Activated T-helper 1 cell treated with anti-CD3 and anti-CD28 coated beads, Interleukin-2, amount 50 U/mL, for 16 hours (primary cell): ENCODE measurements at places on chromosomes 2 and 18.
A peak's percentile ranks its signal among the peaks of the same experiment; 100 is the strongest.

- DNase-seq: no peak
Observed at GRCh38 chr2:85660725-85661124, 7.3 kb downstream of the SFTPB start.

DNA sequence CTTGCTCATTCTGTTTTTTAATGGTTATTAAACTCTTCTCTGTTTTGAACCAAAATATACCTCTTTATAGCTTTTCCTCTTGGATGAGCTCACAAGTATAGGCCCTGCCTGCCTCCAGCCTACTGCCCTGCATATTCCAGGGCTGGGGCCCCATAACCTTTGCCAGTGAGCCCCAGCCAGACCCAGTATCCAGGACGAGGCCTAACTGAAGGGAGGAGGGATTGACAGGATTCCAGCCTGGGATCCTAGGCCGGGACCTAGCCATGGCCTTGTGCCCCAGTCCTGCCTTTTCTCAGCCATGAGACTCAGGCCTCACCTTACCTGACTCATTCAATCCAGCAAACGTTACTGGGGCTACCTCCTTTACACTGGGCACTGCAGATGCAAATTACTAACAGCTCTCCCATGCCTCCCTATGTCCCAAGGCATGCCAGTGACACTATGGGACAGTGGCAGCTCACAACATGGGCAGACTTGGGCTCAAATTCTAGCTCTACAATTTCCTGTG is 159.2 kb downstream of the DDX1 start:
- no peak for DNase-seq

GRCh38 chr18:715626-716025 is 3.2 kb upstream of the ENOSF1 start:
- no peak for DNase-seq

- DNase-seq: peak; percentile 42
Observed at GRCh38 chr2:230984393-230985220, 11.3 kb upstream of the SPATA3 start.

- no peak for DNase-seq
Observed at GRCh38 chr2:122255924-122256323, 500.5 kb downstream of the TSN start.

DNA sequence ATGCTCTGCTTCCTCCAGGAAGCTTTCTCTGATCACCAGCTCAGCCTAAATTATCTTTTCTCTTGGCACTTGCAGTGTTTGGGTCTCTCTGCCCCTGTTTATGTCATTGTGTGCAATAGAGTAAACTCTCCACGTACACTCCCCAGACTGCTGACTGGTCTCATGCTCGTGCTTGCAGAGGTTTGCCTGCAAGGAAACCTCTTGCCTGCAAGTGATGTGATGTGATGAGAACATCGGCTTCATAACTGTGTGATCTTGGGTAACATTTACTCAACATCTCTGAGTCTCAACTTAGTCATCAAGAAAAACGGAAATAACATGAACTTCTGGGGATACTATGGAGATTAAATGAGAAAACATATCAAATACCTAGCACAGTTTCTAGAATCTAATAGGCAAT is 92.3 kb downstream of the BIN1 start:
- DNase-seq: no peak

- no peak for DNase-seq
Observed at GRCh38 chr2:36441816-36442215, 86.2 kb downstream of the CRIM1 start.

- no peak for DNase-seq
Observed at GRCh38 chr2:20558391-20559150, 92.3 kb downstream of the HS1BP3 start.

DNA sequence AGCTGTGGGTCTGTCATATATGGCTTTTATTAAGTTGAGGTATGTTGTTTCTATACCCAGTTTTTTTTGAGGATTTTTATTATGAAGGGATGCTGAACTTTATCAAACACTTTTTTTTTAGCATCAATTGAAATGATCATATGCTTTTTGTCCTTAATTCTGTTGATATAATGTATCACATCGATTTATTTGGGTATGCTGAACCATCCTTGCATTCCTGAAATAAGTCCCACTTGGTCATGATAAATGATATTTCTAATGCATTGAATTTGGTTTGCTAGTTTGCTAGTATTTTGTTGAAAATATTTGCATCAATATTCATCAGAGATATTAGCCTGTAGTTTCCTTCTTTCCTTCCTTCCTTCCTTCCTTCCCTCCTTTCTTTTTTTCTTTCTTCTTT is 22.5 kb upstream of the CWC22 start:
- DNase-seq: no peak

DNA sequence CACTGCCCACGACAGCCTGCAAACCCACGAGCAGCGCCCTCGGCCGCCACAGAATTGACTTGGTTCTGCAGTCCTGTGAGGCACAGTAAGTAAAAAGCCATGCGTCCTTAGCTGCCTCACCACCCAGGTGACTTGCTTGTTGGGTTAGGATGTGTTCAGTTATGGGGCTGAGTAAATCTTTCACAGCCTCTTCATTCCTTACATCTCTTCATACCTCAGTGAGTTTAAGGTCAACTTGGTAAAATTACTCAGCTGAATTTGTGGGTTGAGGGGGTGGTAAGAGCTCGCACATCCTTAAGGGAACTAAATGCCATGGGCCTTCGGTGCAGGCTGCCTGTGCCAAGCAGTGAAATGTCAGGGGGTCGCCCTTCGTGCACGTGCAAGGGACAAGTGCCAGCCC is 165.2 kb upstream of the ALKAL2 start:
- DNase-seq: no peak

DNA sequence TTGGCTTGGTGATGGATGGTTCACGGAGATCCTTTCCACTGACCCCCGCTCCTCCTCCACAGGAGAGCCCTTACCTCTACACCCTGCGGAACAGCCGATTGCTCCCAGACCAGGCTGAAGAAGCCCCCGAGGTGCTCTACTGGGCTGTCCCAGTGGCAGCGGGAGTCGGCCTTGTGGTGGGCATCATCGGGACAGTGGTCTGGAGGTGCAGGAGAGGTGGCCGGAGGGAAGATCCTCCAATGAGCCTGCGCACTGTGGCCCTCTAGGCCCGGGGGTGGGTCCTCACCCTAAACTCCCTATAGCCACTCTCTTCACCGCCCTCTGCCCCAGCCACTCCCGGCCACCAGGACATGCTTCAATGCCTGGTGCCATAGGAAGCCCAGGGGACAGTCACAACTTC is 108.8 kb upstream of the PPP1CB start:
- DNase-seq: no peak

- no peak for DNase-seq
Observed at GRCh38 chr2:158740127-158740526, 55.0 kb upstream of the DAPL1 start.

GRCh38 chr2:173119069-173119807 is 43.6 kb downstream of the MAP3K20 start:
- DNase-seq: no peak

DNA sequence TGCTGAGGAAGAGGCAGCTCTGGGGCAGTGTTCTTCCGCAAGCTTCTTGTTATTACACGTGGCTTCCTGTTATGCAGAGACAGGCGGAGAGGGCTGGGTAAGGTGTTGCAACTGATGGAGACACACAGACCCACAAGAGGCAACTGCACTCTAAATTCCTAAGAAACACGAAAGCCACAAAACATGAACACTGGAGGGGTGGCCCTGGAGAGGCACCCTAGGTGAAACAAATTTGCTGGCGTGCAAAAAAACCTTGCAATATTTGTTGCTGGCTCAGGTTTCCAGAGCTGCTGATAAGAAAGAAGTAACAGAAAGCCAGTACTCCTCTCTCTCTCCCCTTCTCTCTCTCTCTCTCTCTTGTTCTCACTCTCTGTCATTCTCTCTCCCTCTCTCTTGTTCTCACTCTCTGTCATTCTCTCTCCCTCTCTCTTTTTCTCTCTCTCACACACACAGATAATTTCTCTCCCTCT is 31.8 kb downstream of the ARHGAP25 start:
- peak; percentile 43 for DNase-seq

GRCh38 chr2:7704296-7704865 is 787.2 kb downstream of the RNF144A start:
- DNase-seq: no peak

GRCh38 chr18:62991959-62992358 is 276.6 kb downstream of the PHLPP1 start:
- DNase-seq: no peak

GRCh38 chr2:112254466-112255240 is at the start of gene ZC3H8:
Gene ZC3H8 (minus strand): TSS chr2:112255042. CDS start chr2:112254981, 61 bp downstream.
- peak; percentile 89 for DNase-seq

GRCh38 chr2:229852565-229852964 is 69.2 kb downstream of the TRIP12 start:
- DNase-seq: peak; percentile 17
